ENCODE measurements at places on chromosomes 4 and X. TPM values are rescaled to one million over a fixed set of nuclear protein-coding genes. Genes with fewer than 3 reads are reported as not detected.

The CCDC110 gene
- 0.54 TPM for total RNA-seq

The PDGFRA gene
- 57.5 TPM for total RNA-seq

- DNase-seq, result no peak
These were observed 263.0 kb upstream of the RPS6KA3 start for GRCh38 chrX:20529711-20530110.

DNA sequence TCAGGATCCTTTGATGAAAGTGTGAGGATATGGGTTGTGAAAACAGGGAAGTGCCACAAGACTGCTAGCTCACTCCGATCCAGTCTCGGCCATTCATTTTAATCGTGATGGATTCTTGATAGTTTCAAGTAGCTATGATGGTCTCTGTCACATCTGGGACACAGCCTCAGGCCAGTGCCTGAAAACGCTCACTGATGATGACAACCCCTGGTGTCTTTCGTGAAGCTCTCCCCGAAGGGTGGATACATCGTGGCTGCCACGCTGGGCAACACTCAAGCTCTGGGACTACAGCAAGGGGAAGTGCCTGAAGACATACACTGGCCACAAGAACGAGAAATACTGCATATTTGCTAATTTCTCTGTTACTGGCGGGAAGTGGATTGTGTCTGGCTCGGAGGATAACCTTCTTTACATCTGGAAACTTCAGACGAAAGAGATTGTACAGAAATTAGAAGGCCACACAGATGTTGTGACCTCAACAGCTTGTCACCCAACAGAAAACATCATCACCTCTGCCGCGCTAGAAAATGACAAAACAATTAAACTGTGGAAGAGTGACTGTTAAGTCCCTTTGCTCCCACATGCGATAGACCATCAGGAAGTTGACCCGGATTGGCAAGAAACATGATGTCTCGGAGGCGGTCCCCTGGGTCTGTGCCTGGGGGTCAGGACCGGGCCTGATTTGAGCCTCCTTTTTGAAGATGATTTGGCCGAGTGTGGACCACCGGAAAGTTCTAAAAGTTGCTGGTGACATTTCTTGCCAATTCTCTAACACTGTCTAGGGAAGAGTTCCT, 22.2 kb downstream of the LIAS start:
- DNase-seq, result no peak
